Stimulated activated CD8-positive, alpha-beta memory T cell treated with anti-CD3 and anti-CD28 coated beads, Interleukin-15, amount 100 ng/mL, for 48 hours (primary cell): ENCODE measurements at places on chromosomes 5 and 9.

GRCh38 chr9:23563517-23563916 lies 262.5 kb downstream of the ELAVL2 start:
- no peak for DNase-seq

DNA sequence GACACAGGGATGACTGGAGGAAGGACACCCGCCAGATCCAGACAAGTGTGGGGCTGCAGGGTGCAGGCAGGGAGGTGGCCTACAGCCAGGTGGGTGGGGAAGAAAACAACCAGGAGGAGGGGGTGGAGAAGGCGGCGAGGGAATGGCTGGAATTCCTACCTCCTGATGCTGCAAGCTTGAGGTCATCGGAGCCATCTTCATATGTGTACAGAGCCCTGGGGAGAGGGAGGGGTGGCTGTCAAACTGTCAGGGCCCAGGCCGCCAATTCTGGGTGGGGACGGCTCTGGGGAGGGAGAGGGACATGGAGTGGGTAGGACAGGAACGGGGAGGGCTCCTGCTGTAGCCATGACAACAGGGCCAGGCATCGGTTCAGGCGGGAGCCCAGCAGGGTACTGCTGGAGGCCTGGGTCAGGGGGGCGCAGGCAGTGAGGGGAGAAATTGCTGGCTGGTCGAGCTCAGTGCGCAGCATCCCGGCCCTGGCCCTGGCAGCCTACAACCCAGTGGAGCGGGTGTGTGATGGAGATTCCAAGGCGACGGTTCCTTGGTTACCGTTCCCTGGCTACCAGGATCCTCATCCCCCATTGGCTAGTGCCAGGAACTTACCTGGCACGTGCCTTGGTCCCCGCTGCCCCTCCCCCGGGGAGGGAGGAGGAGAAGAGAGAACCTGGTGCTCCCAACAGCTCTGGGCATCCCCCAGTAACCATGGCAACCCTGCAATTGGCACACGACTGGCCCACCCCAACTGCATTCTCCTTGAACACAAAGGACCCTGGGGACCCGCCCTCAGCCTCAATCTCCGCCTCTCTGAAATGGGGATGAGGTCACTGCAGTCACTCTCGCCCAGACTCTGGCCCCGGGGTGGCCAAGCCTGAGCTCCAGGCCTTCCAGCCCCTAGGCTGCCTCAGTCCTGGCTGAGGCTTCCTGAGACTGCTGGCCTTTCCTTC lies 4.5 kb downstream of the DBN1 start:
- DNase-seq: no peak

DNA sequence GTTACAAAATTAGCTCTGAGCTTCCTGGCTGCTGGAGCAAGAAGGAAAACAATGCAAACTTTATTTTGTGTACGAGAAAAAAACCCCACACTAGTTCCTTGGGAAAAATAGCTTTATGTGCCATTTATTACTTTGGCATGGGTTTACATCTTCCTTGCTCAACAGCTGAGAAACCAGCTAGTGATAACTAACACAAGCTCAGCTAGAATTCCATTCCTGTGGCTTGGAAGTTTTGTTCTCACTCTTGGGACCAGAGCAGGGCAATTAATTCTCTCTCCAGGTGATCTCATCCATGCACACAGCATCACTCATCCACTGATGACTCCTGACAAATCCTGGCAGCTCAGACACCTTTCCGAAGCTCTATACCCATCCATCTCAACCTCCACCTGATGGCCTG lies 104.1 kb downstream of the CRB2 start:
- no peak for DNase-seq

DNA sequence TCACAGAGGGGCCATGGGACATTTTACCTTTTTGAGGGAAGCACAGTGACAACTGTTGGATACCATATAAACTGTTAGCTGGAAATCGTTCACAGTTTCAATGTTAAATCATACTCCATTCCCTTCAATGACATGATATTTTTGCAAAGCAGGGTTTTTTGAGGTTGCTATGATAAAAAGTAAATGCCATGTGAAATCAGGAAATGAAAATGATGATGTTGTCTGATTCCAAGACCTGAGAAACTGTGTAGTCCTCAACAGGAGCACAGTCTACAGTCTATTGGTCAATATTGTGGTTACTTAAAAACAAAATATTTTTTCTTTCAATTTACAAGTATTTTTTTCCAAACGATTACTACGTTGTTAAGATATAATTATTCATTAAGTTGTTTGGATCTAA lies 24.0 kb upstream of the ADAM19 start:
- no peak for DNase-seq

DNA sequence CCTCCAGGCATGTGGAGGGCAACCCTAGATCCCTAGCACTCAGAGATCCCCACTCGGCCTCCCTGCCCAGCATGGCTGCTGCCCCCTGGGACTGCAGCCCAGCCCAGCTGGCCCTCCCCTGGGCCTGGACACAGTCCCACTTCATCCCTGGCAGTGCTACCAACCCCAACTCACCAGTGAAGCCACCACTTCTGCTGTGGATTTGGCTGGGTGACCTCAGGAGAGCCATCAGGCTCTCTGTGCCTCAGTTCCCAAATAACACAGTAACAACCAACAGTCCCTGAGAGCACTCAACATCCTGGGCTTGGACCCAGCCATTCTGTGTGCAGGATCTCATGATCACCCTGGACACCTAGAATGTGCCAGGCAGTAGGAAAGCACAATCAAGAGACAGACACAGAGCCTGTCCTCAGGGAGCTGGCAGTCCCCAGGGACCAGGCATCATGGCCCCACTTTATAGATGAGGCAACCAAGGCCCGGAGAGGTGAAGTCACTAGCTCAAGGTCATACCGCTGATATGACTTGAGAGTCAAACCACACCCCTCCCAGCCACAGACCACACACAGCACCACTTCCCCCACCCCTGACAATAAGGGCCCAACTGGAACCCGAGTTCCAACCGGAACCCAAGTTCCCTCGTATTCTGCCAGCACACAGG lies 4.7 kb upstream of the PSMB7 start:
- DNase-seq: no peak

DNA sequence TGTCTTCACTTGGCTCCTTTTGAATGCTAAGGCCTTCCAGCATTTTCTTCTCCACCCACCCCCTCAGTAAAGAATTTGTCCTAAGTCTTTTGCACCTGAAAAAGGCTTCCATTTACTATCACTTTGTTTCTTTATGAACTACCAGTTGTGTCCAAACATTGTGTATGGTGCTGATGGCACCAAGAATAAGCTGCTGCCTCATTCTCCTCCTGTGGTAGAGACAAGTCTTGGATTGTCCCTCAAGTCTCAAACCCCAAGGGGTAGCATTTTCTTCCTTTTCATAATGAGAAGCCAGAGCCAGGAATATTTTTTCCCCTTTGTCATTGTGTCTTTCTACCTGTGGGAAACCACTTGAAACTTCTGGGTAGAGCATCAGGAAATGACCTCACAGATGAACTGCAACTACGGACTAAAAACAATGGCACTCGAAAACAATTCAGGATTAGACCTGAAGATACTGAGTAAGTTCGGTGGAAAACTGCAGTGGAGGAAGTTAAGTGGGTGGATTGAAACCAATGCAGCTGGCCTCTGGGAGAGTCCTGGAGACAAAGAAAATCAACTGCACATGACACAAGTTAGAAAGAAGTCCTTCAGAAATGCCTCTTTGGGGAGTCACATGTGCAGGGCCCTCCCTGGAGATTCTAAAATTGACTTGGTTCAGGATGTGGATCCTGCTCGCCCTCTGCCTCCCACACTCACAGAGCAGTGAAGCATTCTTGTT lies 80.5 kb downstream of the SH3RF2 start:
- DNase-seq: no peak

DNA sequence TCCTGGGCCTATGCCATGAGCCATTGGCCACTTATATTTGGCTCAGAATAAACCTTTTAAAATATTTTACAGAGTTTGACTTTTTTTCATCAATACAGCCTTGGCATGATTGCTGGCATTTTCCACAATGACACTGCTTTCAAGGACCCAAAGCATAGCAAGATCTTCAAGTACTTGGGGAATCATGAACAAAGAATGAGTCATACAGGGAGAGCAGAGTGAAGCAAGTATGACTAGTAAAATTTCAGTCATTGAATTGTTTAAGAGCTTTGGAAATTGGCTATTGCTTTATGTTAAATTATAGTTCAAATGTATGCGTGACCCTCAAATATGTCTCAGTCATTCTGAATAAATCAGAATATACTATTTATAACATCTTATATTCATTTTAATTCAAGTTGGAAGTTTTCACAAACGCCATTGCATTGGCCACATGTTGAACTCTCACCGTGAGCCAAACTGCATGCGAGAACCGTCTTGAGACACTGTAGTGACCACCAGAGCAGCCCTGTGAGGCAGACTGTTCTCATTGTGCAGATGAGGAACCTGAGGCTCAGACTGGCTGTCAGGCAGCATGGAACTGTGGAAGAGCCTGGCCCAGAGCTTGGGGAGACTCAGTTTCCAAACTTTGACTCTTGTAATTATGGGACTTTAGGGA lies 52.9 kb downstream of the GDNF start:
- no peak for DNase-seq

- no peak for DNase-seq
Observed at GRCh38 chr9:88692827-88693226, 157.8 kb downstream of the NXNL2 start.

GRCh38 chr5:155530046-155530445 lies 516.5 kb downstream of the KIF4B start:
- no peak for DNase-seq

- DNase-seq: no peak
Observed at GRCh38 chr9:134666831-134667230, 25.2 kb downstream of the COL5A1 start.
